ENCODE measurements at places on chromosomes 4 and X.

GRCh38 chr4:87270825-87271224, 50.4 kb upstream of the KLHL8 start:
- no peak for DNase-seq

DNA sequence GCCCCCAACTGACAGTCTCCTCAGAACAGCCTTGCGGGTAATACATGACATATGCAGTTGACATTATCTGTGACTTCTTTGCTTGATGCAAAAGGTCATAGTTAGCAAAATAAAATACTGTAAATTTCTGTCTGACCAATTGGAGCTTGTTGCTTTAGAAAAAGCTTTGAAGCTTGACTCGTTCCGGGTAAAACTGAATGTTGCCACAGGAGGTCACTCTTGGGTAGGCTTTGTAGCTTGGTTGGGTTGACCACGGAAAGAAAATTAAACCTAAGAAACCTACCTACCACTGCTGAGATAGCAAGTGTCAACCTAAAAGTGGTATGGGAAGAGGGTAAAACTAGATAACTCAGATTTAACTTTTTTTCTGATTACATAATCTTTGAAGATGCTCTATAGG, 23.2 kb downstream of the PRPS2 start:
- DNase-seq = peak; percentile 1

GRCh38 chr4:155854582-155855226, 11.4 kb downstream of the ASIC5 start:
- no peak for DNase-seq

DNA sequence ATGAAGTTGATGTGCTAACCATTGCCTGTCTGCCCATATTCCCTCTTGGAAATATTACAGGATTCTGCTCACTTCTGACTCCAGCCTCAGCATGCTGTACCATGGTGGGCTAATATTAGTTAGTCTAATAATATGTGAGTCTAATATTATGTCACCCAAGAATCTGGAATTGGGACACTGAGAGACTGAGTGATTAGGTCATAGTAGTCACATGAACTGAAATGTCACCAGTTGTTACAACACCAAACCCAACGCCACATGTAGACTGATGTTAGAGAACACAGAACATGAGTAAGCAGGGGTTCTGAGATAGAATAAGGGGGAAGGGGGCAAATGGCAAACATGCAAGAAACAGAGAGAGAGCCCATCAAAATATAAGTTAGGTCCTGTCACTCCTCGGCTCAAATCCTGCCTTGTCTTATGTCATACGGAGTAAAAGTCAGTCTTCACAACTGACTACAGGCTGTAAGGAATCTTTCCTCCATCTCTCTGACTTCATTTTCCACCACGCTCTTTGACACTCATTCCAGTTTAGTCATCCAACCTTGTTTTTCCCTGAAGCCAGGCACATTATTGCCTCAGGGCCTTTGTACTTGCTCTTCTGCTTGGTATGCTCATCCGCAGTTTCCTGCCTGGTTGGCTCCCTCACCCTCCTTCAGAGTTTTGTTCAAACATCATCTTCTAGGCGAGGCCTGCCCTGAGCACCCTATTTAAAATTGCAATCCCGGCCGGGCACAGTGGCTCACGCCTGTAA, 9.6 kb upstream of the SLAIN2 start:
- no peak for DNase-seq
